ENCODE measurements at places on chromosomes 12 and 14.

DNA sequence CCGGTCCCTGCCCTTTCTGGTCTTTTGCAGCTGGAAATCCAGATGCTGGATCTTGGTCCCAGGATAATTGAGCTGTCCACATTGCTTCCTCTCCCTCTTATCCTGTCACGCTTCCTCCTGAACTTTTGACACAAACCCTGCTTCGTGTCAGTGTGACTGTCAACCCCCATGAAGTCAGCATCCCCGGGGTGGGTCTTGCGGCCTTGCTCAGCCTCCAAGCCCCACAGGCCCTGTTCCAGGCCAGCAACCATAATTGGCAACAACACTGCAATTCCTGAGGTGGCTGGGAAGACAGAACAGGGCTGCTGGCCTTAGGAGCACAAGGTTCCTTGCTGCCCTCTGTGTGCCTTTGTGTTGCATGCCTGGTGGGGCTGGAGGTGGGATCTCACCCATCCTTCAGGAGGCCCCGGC lies 74.9 kb downstream of the NTF3 start:
- DNase-seq = no peak

- no peak for DNase-seq
These were observed 5.4 kb downstream of the SFSWAP start for GRCh38 chr12:131716282-131716681.

DNA sequence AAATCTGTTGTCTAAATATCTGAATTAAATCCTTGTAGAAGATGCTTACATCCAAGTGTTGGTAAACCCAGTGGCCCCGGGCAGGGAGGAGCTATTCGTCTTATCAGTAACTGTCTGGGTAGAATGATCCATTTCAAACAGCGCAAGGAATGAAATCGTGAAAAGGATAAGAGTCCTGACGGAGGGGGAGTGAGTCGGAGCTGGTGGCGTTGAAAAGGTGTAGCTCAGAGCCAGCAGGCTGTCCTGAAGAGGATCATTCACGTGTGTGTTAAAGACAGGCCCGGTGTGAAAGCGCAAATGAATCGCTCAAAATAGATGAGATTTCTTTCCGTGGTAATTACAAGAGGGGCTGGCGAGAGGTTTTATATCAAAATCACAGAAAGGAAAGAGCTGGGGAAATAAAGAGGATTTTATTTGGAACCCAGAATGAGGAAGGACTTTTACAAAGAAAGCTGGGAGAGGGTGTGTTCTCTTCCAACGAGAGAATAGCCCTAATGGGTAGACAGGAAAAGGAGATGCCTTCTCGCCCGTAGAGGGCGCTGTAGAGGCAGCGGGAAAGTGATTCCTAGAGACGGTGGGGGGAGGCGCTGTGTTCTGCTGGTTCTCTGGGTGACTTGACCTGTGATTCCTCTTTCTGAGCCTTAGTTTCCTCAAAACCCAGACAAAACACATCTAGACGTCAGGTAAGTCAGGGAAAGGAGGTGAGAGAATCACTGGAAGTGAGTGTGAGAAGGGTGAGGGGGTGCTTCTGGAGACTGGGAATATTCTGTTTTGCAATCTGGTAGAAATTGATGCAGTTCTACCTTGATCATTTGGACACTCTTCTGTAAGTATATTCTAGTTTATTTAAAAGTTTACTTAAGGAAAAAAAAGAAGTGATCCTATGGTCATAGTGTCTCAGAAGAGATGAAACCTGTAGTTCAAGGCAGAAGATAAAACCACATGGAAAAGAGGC lies 39.3 kb downstream of the SRRM4 start:
- no peak for DNase-seq

DNA sequence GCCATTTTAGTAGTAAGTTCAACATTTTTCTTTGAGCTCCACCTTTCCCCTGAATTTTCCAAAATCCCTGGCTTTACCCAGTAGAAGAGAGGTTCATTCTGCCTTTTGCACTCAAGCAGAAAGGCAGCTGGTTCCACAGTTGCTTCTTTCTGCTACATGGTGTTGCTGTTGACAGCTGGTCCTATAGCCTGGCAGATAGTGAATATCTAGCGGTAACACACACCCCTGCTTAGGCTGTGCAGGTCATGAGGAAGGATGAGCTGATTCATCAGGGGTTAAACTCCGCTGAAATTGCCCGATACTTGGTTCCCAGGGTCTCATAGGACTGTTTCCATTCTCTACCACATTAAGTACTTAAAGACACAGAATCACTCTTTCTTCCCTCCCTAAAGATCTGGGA lies 62.4 kb downstream of the PUS7L start:
- no peak for DNase-seq

DNA sequence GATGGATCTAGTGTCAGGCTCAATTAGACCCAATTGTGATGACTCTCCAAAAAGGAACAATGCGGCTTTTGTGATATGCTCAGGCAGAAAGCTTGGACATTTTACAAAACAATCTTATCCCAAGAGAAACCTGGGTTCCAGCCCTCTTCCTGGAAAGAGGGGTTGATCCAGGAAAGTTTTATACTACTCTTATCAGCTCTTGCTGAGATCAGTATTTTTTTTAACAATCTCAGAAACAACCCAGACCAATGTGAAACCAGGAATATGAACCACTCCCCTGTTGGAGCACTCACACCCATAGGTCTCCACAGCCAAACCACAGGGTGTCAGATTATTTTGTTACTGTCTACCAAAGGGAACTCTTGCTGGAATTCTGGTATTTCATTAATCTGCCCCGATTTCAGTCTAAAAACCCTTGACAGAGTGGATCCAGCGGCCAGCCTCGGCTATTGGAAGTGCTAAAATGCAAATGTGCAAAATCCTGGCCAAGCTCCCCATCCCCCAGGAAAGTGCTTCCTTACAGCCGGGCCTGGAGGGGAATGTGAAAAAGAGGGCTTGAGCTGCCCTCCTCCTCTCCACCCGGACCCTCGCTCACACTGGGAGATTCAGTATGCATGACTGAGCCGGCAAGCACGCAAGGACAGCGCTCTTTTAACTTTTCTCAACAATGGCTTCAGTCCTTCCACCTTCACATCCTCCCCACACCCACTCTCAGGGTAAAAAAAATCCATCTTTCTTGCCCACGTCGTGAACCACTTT lies 4.0 kb downstream of the FBXL14 start:
- no peak for DNase-seq

DNA sequence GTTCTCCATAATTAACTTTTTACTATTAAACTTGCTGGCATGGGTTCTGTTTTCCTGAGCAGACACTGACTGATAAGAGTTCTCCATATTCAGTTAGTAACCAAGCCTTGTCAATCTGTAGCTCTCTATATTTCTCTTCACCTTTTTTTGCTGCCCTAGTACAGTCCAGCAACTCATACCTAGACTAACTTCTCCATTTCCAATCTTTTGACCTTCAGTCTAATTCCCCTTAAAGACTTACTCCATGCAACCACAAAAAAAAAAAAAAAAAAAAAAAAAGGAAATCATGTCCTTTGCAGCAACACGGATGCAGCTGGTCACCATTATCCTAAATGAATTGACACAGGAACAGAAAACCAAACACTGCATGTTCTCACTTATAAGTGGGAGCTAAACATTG lies 125.7 kb upstream of the KRAS start:
- DNase-seq = no peak

DNA sequence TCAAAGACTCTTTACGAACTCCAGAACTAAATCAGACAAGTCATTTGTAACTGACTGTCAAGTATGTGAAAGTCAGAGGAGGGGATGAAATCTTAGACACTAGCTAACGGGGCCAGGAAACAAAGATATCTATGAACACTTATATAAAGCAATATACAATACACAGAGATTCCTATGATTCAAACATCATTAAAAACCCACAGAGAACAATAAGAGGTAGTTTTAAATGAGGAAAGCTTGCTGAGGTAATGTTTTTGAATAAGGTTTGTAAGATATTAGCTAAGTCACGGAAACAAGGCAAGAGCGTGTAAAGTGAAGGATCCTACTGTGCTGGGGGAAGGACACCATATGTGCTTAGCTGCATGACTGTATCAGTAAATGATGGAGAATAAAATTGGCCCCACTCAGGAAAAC lies 36.7 kb downstream of the SAV1 start:
- DNase-seq = no peak

DNA sequence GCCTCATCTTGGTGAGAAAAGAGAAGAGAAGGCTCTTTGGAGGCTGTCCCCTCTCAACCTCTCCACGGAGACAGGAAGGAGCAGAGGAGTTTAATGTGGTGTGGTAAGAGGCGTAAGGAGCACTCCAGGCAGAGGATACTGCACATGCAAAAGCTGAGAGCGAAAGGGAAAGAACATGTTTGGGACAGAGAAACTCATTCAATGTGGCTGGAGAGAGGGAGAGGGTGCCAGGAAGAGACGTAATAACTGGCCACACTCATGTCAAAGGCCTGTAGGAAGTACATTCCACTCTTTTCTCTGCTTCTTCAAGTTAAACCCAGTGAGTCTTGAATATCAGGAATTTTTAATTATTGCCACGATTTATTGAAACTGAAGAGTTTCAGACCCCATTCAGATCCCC lies 12.0 kb downstream of the VDR start:
- DNase-seq = no peak

- DNase-seq = no peak
These were observed 315.8 kb downstream of the BCL11B start for GRCh38 chr14:98956181-98956580.

DNA sequence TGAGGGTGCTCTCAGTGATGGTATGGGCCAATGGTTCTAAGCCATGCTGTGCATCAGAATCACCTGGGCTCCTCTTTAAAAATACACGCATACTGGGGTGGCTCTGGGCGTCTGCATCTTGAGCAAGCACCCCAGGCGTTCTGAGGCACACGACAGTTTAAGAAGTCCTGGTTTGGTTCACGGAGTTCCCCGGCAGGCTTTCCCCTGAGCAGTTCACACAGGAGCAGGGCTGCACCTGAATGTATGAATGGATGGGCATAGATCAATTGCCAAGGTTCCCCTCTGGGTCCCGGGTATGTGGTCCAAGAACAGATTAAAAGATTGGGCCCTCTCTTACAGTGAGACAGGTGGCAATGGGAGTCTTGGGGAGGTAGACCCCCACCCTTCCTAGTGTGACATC lies 395.3 kb downstream of the DPF3 start:
- DNase-seq = no peak

GRCh38 chr14:97388408-97388807 lies 591.2 kb downstream of the VRK1 start:
- no peak for DNase-seq

GRCh38 chr12:69509308-69509736 lies 39.1 kb downstream of the FRS2 start:
- DNase-seq = no peak

- no peak for DNase-seq
These were observed 1752.4 kb upstream of the FLRT2 start for GRCh38 chr14:83777516-83777915.

GRCh38 chr12:120125029-120125428 lies 8.5 kb upstream of the RAB35 start:
- no peak for DNase-seq

DNA sequence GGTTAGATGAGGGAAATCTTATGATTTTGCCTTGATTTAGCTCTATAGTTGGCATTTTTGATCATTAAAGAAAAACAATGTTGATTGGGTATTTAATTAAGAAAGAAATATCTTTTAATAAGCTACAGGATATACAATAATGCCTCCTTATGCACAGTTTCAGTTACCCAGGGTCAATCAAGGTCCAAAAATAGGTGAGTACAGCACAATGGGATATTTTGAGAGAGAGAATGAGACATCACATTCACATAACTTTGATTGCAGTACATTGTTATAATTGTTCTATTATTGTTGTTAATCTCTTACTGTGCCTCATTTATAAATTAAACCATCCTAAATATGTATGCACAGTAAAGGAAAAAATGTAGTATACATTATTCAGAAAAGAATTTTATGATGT lies 102.2 kb downstream of the MYF5 start:
- DNase-seq = no peak

DNA sequence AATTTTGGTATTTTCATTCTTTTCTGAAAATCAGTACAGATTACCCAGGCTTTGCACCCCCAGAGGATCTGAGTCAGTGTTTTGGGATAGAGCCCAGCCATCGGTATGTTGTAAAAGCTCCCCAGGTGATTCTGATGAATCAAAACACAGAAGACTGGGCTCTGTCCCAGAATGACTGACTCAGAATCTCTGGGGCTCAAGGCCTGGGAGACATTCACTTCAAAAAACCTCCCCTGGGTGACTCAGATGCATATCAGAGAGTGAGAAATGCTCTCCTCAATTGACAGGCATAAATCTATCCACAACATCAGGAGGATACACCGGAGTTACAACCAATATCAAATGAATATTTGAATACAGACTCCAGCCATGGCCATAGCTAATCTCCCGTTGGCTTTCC lies 32.6 kb downstream of the SLC35F4 start:
- no peak for DNase-seq

GRCh38 chr12:111519083-111519482 lies 80.0 kb downstream of the ATXN2 start:
- no peak for DNase-seq

DNA sequence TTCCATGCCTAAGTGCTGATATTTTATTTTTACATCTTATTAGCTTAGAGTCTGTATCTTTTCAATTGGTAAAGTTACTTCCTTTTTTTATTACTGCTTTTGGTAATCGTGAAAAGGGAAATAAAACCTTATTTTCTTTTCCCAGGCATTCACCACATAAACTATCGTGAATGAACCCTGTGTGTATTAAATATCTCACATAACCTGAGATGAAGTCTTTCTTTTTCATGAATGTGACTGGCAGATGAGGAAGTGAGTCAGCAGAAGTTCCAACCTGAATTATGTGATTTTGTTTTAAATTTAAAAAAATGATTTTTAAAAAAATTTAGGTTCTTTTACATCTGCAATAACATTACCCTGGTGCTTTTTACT lies 26.0 kb downstream of the MYBPC1 start:
- no peak for DNase-seq

GRCh38 chr14:72855913-72856312 lies 38.0 kb downstream of the DPF3 start:
- no peak for DNase-seq

- DNase-seq = no peak
These were observed 218.0 kb downstream of the PPFIA2 start for GRCh38 chr12:81541121-81541520.

- no peak for DNase-seq
These were observed 14.9 kb downstream of the LTA4H start for GRCh38 chr12:96020314-96021003.

- no peak for DNase-seq
These were observed 161.7 kb downstream of the BTG1 start for GRCh38 chr12:91983935-91984334.

DNA sequence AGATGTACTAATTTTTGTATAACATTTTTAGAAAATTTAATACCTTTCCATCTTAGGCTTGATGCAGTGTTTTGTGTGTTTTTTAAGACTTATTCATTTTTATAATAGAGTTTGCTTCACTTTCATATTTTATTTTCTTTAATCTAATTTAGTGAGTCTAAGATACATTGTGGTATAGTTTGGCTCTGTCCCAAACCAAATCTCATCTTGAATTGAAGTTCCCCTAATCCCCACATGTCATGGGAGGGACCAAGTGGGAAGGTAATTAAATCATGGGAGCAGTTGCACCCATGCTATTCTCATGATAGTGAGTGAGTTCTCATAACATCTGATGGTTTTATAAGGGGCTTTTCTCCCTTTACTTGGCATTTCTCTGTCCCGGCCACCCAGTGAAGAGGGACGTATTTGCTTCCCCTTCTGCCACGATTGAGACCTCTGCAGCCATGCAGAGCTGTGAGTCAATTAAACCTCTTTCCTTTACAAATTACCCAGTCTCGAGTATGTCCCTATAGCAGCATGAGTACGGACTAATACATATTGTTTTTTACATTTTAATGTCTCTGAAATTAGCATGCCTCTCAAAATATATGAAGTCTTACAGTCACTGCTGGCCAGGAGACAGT lies 34.9 kb downstream of the GABARAPL1 start:
- no peak for DNase-seq

- DNase-seq = no peak
These were observed 68.0 kb upstream of the IFNG-AS1 start for GRCh38 chr12:67921286-67921685.

GRCh38 chr12:27119797-27120196 lies 37.4 kb upstream of the C12orf71 start:
- no peak for DNase-seq
